ENCODE measurements at places on chromosomes 11 and 22.

DNA sequence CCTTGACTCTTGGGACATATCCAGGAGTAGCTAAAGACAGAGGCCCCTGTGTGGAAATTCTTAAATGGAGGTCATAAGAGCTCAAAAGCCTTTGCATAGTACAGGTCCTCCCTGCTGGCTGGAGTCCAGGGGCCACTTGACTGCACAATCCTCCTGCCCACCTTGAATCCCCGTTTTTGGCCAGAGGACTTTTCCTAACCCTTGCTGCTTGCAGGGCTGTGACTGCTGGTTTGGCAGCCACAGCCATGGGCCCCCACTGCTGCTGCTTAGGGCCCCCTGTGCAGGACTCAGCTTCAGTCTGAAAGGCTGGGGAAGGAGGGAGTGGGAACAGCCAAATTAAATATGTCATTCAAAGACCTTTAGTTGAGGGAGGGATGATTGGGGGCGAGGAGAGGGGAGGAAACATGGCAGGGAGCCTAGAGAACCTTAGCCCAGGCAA, 33.4 kb downstream of the ARHGAP1 start:
- no peak for DNase-seq

GRCh38 chr11:66345316-66345649, 379 bp upstream of the BRMS1 start:
- no peak for DNase-seq

- peak; percentile 68 for DNase-seq
Measured at GRCh38 chr11:86486261-86487030, 111.8 kb downstream of the CCDC81 start.

DNA sequence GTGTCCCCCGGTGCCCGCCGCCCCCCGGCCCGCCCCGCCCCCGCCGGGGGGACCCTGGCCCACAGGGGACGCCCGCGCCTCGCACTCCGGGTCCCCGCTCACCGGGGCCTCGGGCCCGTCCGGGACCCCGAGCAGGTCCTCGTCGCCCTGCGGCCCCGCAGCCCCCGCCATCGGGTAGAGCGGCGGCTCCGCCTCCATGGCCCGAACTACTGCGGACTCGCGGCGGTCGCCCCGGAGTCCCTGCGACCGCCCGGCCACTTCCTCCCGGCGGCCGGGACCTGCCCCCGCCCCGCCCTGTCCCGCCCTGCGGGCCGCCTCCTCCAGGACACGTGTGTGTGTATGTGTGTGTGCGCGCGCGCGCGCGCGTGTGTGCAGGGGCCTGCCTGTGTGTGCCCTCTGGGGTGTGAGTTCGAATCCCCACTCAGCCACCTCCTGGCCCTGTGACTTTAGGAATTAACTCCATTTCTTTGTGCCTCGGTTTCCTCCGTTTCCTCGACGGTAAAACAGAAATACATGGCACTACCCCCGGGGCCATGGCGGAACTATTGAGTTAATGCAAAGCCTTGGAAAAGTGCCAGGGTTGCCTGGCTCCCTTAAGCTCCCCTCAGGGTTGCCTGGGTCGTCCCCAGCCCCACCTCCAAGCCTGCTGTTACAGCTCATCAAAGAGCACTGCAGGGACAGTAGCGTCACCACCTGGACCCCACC, at the start of gene UNC93B1:
TSS of gene UNC93B1 (minus strand) at position 252 of the 705 bp plus-strand sequence. CDS start at position 198, 54 bp downstream.
- peak; percentile 18 for DNase-seq

DNA sequence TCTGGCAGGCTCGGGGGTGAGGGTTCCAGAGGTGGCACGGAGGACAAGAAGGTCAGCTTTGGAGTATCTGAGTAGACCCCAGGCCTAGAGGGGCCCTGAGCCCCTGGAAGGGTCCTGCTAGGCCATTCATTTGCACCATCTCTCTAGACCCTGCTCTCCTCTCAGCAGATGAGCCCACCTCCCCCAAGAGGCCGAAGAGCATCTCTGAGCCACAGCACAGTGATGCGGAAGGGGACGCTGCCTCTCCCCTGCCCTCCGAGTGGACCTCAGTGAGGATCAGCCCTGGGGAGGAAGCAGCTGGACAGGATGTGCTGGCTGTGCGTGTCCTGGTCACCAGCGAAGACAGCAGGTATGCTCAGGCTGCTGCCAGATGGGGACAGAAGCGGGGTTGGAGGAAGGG, 101.6 kb upstream of the PARVA start:
- DNase-seq: no peak

DNA sequence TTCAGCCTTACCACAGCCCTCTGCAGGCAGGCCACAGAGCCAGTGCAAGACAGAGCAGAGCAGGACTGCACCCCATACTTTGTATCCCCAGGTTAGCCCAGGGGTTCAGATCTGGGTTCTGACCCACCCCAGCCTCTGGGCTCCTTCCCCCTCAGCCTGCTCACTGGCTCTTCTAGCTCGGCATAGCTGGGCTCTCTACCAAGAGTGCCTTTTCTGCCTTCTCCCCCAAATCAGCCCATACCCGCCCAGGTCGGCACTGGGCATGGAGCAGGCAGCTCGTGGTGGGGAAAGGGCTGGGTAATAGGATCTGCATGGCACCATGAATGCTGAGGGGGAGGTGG, 8.3 kb downstream of the RELT start:
- no peak for DNase-seq

DNA sequence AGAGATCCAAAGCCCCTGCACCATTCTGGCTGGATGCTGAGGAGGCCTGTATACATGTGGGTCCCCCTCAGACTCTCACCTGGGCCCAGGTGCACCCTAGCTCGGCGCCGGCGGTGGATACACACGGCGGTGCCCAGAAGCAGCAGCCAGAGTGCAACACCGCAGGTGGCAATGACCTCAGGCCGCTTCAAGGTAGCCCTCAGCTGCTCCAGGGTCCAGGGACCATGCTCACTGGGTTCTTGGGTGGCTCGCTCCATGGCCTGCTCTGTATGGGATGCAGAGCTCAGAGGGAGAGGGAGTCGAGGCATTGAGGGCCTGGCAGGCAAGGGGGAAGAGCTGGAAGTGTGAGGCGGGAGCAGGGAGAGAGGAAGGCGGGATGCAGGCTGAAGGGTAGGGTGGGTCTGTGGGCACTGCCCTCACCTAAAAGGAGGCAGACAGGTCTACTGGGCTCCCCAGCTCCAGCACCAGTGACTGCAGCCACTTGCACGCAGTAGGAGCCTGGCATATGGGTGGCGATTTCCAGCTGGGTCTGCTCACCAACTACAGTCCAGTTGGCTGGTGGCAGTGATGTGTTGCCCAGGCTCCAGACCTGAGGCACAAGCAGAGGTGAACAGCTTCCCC, 3.8 kb downstream of the ROBO4 start:
- DNase-seq: no peak

DNA sequence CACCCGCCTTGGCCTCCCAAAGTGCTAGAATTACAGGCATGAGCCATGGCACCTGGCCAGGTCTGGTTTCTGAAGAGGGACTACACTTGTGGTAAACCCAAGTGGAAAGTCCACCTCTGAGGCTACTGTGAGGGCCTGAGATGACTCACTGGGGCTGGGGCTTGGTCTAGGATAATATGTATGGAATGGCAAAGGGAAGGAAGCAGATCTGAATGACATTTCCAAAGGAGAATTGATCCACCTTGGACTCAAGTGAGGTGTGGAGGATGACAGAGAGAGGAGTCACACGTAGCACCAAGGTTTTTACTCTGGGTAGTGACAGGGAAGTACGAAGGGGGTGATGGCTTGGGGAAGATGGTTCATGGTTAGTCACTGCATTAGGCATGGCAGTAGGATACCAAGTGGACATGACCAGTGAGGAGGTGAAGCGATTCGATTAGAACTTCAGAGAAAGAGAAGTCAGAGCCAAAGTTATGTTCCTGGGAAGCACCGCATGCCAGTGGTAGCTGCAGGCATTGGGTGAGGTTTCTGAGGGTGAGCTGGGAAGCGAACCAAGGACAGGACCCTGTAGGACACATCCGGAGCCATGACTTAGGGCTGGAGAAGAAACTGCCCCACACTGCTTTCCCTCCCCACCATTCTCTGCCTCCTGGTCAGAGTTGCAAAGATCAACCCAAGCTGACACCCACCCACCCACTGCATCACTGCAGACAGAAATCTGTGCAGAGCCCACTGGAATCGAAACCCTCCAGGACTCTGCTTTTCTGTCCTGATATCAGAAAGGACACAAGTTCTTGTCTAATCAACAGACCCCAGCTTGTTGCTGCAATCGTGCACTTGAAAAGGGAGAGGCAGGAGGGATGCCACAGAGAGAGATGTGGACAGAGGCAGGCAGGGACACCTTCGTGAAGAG, 13.0 kb upstream of the BCL9L start:
- no peak for DNase-seq

- no peak for DNase-seq
Measured at GRCh38 chr22:40628354-40629042, 8.0 kb downstream of the MRTFA start.
